ENCODE measurements at places on chromosomes 5 and 9. TPM values are rescaled to one million over a fixed set of nuclear protein-coding genes. Genes with fewer than 3 reads are reported as not detected.

PLPPR1 gene
- 0.95 TPM for total RNA-seq

CARD6 gene
- 6.0 TPM for total RNA-seq

PTGR1 gene
- 60.1 TPM for total RNA-seq

HTR4 gene
- 0.26 TPM for total RNA-seq

ZNF608 gene
- total RNA-seq, result 23.7 TPM

F2RL2 gene
- 2.1 TPM for total RNA-seq

SHC3 gene
- total RNA-seq, result 2.0 TPM

SLC36A3 gene
- not detected for total RNA-seq

CD14 gene
- total RNA-seq, result 57.6 TPM

GRXCR2 gene
- total RNA-seq, result not detected

CDHR2 gene
- total RNA-seq, result not detected

MATR3 gene
- 454 TPM for total RNA-seq

PLEKHG4B gene
- 3.7 TPM for total RNA-seq

TRIM7 gene
- total RNA-seq, result 1.2 TPM

ZCCHC9 gene
- 37.7 TPM for total RNA-seq

RNF38 gene
- total RNA-seq, result 37.3 TPM

Data from urinary bladder (tissue), 4 donors.